ENCODE measurements at places on chromosomes 11 and 22.

- DNase-seq: no peak
These were observed at the start of gene CATSPER1 for GRCh38 chr11:66026017-66026529. Gene CATSPER1 (minus strand): TSS chr11:66026479. CDS start chr11:66026379, 100 bp downstream.

GRCh38 chr22:23215294-23216241, 35.3 kb downstream of the BCR start:
- DNase-seq: peak; percentile 63

GRCh38 chr11:123654566-123655081, at the start of gene SCN3B:
Gene SCN3B (minus strand): TSS chr11:123654624. CDS start chr11:123653801, 823 bp downstream.
- no peak for DNase-seq

GRCh38 chr11:114256967-114257286, 39.3 kb upstream of the NNMT start:
- DNase-seq: no peak

- DNase-seq: no peak
These were observed 61.0 kb downstream of the OR5AK2 start for GRCh38 chr11:57049749-57050148.

- no peak for DNase-seq
These were observed 43.4 kb downstream of the PARVG start for GRCh38 chr22:44224166-44224565.

GRCh38 chr11:84289381-84289906, 1003.3 kb upstream of the CCDC90B start:
- DNase-seq: no peak

- DNase-seq: no peak
These were observed 39.3 kb downstream of the CAPN1 start for GRCh38 chr11:65221026-65221425.

GRCh38 chr22:45977003-45977411, at the start of gene WNT7B:
Gene WNT7B (minus strand): TSS chr22:45977162. CDS start chr22:45976754, 408 bp downstream.
- DNase-seq: no peak

GRCh38 chr11:117641008-117641915, 155.8 kb downstream of the DSCAML1 start:
- no peak for DNase-seq

DNA sequence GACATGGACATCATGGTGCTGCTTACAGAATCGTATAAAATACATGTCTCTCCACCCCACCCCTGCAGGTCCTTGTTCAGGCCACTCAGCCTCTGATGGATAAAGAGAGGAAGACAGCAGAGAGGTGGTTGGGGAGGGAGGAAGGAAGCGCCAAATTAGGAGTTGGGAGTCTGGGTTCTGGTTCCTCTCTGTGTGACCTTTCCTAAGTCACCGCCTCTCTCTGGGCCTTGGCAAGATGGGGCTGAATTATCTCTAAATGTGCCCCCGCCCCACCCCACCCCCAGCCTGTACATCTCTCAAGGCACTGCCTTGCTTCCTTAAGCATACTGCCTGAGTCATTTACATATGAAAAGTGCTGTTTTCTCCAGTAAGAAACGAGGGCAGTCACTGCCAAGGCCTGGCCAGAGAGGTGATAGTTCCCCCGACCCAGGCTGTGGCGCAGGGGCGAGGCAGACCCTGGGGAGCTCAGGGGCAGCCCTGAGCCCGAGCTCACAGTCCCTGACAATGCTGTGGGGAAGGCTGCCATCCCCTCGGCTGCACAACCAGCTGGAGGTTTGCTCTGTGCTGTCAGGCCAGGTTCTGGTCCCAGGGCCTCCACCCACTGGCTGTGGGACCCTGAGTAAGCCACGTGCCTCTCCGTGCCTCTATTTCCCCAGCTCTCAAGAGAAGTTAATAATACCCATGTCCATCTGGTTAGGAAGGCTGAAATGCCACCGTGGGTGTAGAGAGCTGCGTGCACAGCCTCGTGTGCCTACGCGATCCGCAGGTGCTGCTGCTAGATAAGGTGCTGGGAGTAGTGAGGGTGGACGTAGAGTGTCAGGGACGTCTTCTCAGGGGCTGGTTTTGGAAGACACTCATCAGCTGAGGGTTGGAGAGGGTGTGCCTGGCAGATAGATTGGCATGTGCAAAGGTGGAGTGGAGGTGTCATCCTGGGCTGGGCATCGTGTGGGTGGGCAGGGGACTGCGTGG, 55.3 kb downstream of the CACNA1I start:
- DNase-seq: no peak

DNA sequence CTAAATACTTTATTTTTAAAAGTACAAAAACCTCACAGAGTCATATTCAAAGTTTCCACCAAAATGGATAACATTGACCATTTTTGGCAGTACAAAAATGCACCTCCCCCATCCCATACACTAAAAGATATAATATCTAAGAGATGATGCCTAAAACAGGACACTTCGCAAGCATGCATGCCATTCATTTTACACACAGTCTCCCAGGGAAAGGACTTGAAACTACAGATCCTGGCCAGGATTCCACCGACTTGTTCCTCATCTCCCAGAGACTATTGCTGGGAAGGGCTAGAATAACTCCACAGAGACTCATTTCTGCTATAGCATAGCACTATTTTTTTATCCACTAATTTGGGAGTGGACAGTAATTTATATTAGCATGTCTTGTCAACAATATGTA, 81.7 kb downstream of the MTNR1B start:
- DNase-seq: peak; percentile 84

DNA sequence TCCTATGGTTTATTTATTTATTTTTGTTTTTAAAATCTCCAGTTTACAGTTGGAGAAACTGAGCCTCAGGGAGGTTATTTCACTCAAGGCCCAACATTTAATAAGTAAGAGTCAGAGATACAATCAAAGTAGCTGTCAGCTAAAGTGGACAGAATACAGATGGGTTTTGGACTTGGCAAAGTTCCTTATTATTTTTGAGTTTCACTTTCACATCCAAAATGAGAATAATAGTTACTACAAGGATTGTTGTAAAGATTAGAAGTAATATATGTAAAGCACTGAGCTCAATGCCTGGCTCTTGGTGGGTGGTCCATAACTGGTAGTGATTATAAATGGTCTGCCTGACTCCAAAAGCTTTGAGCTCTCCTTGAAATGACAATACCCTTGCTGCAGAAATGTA, 87.5 kb upstream of the SESN3 start:
- no peak for DNase-seq

GRCh38 chr22:19844377-19845053, 10.2 kb downstream of the GNB1L start:
- DNase-seq: no peak

DNA sequence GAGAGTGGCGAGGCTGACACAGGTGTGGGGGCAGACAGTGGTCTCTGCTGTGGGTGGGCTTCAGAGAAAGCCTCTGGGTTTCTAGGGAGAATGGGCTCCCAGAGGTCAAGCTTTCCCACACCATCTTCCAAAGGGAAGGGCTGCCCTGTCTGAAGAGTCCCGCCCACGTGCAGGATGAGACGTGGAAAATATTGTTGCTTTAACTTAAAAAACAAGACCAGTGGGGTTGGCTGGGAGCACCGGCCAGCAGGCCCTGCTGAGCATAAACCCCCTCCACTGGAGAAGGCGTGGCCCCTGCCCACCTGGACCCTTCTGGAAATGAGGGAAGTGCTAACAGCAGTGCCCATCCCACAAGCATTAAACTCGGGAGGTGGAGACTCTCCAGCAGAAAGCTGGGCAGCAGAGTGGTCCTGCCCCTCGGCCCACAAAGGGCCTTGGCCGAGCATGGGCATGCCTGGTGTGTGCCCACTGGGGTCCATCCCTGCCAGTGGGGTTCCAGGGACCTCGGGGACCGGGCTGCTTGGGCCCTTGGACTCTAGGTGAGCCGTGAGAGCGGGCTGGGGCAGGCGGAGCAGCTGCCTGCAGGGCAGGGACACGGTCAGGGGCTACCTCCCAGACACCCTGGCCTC, 15.4 kb downstream of the SELENOO start:
- DNase-seq: no peak

- no peak for DNase-seq
These were observed 22.3 kb downstream of the FGF4 start for GRCh38 chr11:69752890-69753289.
